ENCODE measurements at places on chromosomes 5 and 9.

GRCh38 chr5:5418764-5419163, 3.7 kb upstream of the ICE1 start:
- DNase-seq: no peak

- DNase-seq: no peak
These were observed 66.5 kb upstream of the HSPA9 start for GRCh38 chr5:138641547-138642298.

DNA sequence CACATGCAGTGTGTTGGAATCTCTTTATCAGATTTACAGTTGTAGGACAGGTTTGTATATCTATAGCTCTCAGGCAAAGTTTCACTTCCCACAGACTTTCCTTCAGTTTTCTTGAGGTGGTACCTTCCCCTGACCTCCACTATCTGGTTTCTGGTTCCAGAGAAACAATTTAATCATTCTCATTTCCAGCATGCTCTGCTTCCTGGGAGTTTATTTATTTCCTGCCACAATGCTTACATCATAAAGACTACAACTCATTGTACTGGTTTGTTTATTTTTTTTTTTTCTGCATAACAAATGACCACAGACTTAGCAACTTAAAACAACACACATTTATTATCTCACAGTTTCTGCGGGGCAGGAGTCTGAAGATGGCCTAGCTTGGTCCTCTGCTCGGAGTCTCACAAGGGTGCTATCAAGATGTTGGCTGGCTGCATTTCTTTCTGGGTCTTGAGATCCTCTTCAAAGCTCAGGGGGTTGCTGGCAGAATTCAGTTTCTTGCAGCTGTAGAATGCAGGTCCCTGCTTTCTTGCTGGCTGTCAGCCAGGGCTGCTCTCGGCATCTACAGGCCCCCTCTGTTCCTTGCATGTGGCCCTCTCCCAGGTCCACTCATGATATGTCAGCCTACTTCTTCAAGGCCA, 247.7 kb downstream of the ENC1 start:
- no peak for DNase-seq

- DNase-seq: no peak
These were observed 292.7 kb upstream of the SMARCA2 start for GRCh38 chr9:1722404-1722803.

GRCh38 chr9:109477258-109478050, 20.7 kb downstream of the PTPN3 start:
- no peak for DNase-seq

GRCh38 chr9:95197692-95198271, 119.7 kb downstream of the FANCC start:
- DNase-seq: no peak

DNA sequence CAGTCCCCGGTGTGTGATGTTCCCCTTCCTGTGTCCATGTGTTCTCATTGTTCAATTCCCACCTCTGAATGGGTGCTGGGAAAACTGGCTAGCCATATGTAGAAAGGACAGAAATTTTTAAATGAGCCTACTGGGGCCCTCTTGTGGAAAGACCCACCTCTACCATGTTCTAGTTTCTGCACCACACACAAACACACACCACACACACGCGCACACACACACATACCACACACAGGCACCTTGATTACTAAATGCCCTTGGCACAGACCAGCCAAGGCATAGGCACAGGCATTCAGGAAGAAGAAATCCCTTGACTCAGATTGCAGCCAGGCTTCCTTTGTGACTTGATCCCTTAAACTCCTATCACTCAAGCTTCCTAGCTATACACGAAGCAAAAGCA, 60.5 kb downstream of the SIL1 start:
- no peak for DNase-seq

DNA sequence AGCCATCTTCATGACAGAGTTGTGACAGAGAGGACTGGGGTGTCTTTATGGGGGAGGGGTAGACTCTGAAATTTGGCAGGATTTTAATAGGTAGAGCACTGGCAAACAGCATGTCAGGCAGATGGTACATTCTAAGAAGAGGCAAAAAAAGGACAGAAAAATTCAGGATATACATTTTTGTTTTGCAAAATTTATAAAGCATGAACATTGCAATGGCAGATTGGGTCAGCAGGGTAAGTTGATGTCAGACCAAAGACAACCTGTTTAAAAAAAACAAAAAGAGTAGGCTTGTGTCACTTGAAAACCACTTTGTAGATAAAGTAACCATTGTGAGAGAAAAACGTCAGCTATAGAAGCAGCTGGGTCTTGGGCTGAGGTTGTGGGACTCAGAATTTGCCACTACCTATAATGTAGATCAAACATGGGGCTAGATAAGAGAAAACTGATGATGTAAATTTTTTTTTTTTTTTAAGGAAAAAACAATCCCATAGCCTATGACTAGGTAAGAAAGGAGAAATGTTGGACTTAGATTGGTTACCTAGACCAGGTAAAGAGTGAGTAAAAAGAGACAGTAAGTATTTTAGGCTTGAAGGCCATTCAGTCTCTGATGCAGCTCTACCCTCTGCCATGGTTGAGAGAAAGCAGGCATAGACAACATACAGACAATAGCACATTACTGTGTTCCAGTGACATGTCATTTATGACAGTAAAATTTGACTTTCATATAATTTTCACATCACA, 8.3 kb downstream of the CAMK4 start:
- no peak for DNase-seq

DNA sequence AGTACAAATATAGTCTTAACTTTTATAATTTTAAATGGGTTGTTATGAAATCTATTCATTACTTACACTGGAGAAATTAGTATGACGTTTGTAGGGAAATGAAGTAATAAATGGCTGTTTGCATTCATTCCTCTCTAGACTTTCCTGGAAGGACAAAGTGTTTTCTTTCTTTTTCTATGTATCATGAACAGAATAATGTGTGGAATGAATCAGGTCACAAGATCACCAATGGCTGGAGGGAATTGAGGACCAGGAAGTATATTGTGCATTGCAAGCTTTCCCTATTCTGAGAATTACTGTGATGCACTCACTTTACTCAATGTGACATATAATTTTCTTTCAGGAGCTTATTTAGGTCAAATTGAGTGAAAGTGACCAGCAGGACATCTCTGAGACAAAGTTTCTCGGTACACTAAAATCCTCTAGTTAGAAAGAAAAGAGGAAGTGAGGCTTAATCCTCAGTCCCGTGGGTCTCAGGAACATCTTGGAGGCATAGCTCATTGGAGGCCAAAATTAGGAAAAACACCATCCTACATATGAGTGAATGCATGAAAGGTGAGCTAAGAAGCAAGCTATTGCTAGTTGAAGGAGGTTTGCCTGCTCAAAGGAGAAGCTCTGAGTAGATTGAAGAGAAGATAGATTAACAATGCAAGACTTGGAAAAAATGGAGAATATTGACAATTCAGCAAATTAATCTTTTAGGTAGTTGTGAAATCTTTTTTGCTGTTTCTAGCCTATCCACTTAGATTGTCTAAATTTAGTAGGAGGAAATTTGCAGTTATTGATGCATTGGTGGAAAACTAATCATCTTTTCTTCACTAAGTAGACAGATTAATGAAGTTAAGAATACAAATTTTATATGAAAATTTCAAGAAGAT, 28.0 kb downstream of the ERAP2 start:
- DNase-seq: no peak

DNA sequence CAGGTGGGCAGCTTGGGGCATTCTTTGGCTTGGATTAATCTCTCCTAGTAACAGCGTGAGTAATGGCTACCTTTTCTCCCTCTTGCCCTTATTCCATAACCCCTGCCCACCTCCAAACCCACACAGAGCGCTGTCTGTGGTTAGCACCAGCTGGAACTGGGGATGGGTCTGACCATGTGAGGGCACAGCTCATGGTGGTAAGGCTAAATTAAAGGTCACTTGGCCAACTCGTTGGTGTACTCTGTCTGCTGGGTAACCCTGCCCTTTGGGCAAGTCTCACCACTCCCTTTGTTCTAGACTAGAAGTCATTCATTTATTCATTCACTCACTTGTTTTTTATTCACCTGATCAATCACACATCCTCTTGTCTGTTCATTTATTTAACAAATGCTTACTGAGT, 27.8 kb downstream of the PPARGC1B start:
- no peak for DNase-seq

DNA sequence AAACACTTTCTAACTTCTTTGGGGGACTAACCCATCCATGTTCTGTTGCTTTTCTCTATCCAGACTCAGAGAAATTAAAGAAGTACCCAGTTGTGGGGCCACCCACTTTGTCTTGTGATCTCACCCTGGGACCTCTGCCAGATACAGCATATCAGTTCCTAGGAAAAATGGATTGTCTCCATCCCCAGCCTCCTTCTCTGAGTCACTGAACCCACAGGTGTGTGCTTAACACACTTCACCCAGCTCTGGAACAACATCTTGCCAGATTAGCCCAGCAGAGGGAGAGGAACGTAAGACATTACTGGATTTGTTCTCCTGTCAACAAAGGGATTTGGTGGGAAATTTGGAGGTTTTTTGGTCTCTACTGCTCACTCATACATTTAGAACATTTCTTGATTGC, 19.2 kb downstream of the FAM240B start:
- DNase-seq: no peak

DNA sequence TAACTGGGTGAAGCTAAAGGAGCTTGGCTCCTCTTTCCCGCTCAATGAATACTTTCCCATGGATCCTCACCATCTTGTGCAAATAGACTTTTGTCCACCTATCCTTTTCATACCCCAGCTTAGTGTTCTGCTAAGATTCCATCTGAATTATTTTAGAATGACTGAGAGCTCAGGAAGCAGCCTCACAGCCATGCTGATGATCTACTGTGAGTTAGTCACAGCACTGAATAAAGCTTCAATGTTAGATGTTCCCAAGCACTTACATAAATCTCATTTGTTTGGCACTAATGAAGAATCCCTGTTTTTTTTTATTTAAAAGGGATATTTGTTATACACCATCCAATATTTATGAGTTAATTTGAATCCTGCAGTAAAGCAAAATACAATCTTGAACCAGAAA, 317.6 kb upstream of the TRPC7 start:
- DNase-seq: no peak

- no peak for DNase-seq
These were observed 49.6 kb upstream of the CCL21 start for GRCh38 chr9:34759432-34760134.

GRCh38 chr5:151663617-151664293, 23.0 kb downstream of the SPARC start:
- no peak for DNase-seq

- no peak for DNase-seq
These were observed 23.5 kb downstream of the HMCN2 start for GRCh38 chr9:130288926-130289690.

DNA sequence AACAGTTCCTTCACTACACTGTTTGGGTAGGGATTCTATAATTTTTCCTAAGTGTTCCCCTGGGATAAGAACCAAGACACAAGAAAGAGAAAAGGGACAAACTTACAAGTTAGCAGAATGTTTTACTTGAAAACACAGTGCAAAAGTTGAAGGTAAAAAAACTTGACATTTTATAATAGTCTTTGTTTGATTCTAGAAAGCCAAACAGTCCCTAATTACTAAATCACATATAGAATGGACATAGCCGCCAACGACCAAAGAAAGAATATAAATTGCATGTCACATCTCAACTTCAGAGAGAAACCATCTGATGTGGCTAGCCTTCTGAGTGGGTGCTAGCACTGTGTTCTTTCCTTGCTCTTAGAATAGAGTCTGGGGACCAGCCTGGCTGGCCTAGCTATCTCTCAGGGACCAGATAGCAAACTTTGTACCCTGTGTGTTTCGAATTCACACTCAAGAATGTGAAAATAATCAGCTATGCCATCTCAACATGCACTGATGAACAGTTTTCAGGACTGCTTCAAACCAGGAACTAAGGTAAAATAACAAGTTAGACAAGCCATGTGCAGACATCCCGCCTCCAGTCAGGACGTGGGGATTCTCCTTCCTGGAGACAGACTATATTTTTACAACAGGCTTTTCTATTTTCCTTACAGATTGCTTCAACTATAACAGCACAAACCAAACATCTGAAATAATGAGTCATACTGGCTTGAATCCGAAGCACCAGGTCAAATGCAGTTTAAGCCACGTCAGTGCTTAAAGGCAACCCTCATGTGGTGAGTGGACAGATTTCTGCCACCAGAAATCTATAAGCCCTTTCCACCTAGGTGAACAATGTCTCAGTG, 53.7 kb downstream of the LHFPL2 start:
- no peak for DNase-seq

GRCh38 chr5:35488055-35488454, 129.6 kb upstream of the SPEF2 start:
- no peak for DNase-seq

GRCh38 chr9:75378036-75378435, 289.7 kb downstream of the OSTF1 start:
- no peak for DNase-seq

- DNase-seq: no peak
These were observed 176.4 kb upstream of the ANKRD55 start for GRCh38 chr5:56409331-56410190.

DNA sequence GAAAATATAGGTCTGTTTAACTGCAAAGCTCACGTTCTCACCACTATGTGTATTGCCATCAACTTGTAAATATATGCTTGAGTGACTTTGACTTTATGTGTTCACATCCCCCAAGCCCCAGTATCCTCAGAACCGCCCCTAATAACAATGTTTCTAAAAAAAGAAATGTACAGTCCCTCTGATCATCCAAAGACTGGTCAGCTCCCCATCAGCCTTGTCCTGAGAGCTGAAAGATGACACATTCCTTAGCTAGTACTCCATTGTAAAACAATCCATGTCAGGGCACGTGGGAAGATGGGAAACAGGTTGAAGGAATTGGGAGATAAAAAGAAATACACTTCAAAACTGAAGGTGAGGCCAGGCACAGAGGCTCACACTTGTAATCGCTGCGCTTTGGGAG, 279.4 kb upstream of the WWC1 start:
- DNase-seq: no peak

- DNase-seq: no peak
These were observed 60.4 kb downstream of the PSAT1 start for GRCh38 chr9:78357165-78357873.

DNA sequence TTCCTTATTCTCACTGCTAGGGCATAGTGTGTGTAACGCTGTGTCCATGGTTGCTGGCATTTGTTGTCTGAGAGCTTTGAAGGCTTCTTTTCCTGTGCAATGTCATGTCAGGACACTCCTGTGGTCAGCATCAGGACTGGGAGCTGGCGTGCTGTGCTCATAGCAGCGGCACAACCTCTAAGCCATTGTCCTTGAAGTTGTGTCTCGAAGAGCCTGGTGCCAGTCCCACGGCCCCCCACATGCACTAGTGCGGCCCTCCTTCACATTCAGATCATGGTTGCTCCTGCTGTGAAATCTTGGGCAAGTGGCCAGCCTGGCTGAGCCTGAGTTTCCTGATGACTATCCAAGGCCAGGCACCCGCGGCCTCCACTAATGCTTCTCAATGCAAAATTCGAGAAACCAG, 32.4 kb downstream of the PDZD2 start:
- no peak for DNase-seq

DNA sequence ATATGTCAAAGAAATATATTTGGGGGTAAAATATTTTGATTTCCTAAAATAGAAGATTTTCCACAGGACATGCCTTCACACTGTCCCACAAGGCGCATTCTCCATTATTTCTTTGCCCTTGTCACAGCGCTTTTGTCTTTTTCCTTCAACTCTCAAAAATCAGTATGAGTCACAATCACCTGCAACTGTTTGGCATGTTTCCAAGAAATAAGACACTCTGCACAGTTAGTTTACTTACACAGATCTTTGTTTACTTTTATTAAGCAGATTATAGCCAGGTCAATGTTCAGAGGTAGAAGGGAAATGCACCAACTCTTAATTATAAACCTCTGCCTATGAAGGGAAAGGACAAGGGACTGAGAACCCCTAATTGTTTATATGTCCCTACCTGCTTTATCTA, 9.5 kb downstream of the CEMIP2 start:
- no peak for DNase-seq

- no peak for DNase-seq
These were observed 275.9 kb upstream of the WWC1 start for GRCh38 chr5:168015506-168015905.
